ENCODE measurements at places on chromosomes 7 and 10. TPM values are rescaled to one million over a fixed set of nuclear protein-coding genes. Genes with fewer than 3 reads are reported as not detected.
A peak's percentile ranks its signal among the peaks of the same experiment; 100 is the strongest.

The IDI2 gene
- total RNA-seq = not detected

The DNAJC1 gene
- total RNA-seq = 16.7 TPM

The IFIT1B gene
- not detected for total RNA-seq

The CCDC71L gene
- 16.4 TPM for total RNA-seq

The GSAP gene
- 20.5 TPM for total RNA-seq

The RBM33 gene
- total RNA-seq = 161 TPM

DNA sequence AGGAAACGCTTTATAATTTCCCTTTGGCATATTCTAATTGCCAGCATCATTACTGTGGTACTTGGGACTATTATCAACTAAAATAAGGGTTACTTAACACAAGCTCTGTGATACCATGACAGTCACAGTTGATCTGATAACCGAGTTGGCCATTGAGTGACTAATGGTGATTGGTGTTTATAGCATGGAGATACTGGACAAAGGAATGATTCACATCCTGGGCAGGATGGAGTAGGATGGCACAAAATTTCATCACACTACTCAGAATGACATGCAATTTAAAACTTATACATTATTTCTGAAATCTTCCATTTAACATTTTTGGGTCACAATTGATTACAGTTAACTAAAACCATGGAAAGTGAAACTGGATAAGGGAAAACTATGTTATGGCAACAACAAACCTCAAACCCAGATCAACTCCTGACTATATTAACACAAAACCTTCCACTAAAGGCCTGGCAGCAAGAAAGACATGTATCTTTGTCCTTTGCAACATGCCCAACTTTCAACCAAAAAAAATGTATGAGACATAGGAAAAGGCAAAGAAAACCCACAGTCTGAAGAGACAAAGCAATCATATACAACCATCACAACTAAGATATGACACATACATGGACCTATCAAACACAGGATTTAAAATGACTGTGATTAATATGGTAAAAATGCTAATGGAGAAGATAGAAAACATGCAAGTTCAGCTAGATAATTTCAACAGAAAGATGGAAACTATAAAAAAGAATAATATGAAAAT, 208.5 kb upstream of the NRP1 start:
- no peaks in the 10 kb centered on the region for H3K4me1 ChIP-seq
- no peak overlapping the region for H3K4me3 ChIP-seq
- no peaks in the 10 kb centered on the region for H3K27me3 ChIP-seq
- no peaks in the 10 kb centered on the region for H3K36me3 ChIP-seq
- H3K27ac ChIP-seq = no peak overlapping the region

DNA sequence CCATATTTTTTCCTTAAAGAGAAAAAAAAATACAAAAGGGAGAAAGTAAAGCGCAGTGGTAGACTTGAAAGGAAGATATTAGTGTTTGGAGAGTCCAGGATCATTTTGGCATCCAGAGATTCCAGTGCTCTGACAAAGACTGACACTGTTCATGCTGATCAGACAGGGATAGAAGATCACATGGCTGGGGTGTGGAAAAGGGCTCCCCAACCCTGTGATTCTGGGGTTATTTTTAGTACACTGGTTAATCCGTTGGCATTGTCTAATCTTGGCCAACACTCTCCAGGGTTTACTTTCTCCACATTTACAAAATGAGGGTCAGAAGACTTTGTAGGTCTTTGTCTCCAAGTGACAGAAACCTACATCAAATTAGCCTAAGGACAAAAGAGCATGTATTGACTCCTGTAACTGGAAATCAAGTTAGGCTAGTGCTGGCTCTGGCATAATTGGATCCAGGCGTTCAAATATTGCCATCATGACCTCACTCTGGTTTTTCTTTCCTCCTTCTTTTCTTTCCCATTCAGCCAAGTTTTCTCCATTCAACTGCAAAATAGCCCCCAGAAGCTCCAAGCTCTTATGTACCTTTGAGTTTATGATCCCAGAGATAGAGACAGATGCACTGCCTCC, 181.6 kb downstream of the PHTF2 start:
- no peak overlapping the region for H3K27ac ChIP-seq
- no peaks in the 10 kb centered on the region for H3K36me3 ChIP-seq
- no peaks in the 10 kb centered on the region for H3K27me3 ChIP-seq
- H3K4me1 ChIP-seq = peaks cover 4% of the 10 kb centered on the region
- H3K4me3 ChIP-seq = no peak overlapping the region

DNA sequence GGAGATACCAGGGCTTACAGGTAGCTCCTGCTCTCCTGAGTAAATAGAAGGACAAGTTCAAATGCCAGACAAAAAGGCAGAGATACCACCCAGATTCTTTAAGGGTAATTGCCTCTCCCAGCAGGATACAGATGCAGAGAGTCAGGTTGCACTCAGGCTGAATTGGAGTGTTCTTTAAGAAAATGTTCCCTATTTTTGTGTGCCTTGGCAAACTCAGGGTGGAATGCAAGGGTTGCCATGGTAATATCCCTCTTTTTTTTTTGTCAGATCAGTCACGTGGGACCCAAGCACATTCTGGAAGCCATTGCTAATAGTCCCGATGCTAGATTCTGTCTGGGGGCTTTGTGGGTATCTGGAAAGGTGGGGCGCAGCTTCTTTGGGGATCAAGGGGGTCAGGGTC, 628.0 kb downstream of the CALN1 start:
- H3K27me3 ChIP-seq = no peaks in the 10 kb centered on the region
- no peak for DNase-seq
- H3K36me3 ChIP-seq = no peaks in the 10 kb centered on the region
- H3K4me1 ChIP-seq = no peaks in the 10 kb centered on the region
- H3K4me3 ChIP-seq = no peak overlapping the region
- H3K27ac ChIP-seq = no peak overlapping the region

DNA sequence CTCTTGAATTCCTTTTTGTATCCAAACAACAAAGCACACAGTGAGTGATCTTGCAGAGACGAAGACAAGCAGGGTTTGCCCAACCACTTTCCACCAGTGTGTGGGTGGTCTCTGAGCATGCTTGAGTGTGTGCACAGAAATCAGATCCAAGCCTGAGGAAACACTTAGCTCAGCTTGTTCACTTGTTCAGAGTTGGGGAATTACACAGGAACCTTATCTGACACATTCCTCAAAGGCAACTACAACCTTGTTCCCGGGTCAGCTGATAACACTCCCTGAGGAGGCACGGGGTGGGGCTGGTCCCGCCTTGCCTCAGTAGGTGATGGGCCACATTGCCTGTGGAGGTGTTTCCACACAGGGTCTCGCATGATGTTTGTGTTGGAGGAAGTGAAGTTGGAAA, 216.9 kb downstream of the DYNC1I1 start:
- H3K4me1 ChIP-seq = no peaks in the 10 kb centered on the region
- no peaks in the 10 kb centered on the region for H3K36me3 ChIP-seq
- H3K27ac ChIP-seq = no peak overlapping the region
- no peak overlapping the region for H3K4me3 ChIP-seq
- no peak for DNase-seq

DNA sequence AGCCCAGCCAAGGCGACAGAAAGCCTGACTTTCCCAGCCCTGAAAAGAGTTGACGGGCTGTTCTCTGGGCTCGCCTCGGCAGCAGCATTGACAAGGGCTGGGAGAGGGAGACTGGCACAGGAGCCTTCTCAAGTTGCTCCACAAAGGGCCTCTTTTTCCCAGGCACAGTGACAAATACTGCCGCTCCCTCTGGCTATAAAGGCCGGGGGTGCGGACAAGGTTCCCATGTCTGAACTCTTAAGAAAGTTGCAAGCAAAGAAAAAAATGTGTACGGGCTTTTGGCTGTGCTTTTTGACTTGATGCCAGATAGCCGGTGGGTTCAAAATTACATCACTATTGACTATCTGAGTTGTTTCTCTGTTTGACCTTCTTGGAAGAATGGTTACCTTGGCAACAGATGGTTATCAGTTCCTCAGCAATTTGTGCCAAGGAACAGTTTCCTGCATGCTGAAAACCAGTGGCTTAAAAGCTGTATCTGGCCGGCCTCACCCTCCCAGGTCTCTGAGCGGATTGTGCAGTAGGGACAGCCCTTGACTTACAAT, 115.9 kb upstream of the EEPD1 start:
- no peak overlapping the region for H3K27ac ChIP-seq
- no peaks in the 10 kb centered on the region for H3K27me3 ChIP-seq
- DNase-seq = peak; percentile 8
- H3K36me3 ChIP-seq = no peaks in the 10 kb centered on the region
- H3K4me1 ChIP-seq = peaks cover 5% of the 10 kb centered on the region
- no peak overlapping the region for H3K4me3 ChIP-seq

DNA sequence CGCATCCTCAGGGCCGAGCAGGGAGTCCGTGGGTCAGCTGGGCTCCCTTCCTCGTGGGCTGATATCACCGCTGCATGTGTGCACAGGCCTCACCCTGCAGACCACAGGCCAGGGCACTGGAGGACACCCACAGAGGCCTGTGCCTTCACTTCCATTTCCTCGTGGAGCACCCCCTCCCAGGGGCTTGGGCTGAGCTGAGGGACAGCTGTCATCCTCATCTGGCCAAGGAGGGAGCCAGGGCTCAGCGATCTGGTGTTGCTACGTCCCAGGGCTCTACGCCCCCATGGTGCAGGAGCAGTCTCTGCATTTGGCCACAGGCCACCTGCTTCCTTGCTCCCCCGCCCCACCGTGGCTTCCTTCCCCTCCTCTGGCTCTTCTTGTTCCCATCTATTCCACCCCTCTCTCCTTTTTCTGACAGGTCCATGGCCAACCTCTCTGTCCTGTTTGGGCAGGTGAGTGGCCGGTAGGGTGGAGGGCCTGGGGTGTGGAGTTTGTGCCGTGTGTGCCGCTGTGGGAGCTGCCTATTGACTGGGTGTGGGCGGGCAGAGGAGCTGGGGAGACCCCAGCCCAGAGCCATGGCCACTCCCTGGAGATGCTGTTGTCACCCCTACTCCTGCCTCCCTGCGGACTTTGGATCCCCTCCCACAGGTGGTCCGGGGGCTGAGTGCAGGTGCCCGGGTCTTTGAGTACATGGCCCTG, 8.3 kb upstream of the ASIC3 start:
- DNase-seq = no peak
- H3K4me3 ChIP-seq = no peak overlapping the region
- no peak overlapping the region for H3K27ac ChIP-seq

DNA sequence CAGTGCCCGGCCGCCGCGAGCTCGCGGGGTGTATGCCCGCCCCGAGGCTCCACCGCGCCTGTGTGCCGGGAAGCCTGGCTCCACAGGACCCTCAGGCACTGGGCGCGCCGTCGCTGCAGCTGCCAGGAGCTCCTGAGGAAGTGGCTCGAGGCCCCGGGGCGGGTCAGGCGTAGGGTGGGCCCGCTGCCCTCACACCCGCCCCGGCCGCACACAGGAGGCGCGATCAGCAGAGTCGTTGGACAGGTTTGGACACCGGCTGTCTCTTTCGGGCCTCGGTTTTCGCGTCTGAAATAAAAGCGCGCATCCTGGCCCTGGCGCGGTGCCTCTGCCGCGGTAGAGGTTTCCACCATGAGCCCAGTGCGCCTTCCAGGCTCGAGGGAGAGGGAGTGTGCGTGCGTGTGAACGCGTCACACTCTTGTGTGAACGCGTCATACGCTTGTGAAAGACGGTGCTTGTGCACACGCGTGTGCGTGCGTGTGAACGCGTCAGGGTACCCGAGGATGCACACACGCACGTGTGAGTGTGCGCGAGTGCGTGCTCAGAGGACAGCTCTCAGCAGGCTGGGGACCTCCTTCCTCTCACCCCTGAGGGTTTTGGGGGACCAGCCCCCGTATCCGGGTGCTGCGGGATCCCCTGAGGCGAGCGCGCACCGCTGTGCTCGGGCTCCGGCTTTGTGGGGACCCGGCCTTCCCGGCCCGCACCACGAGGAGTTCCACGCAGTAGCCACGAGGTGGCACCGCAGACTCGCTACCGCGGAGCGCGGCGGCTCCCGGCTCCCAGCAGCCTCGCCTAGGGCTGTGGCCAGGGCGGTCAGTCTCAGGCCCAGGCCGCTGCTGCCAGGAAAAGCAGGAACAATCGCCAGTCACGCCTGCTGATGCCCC, 83.8 kb downstream of the BMS1 start:
- H3K4me1 ChIP-seq = no peaks in the 10 kb centered on the region
- no peaks in the 10 kb centered on the region for H3K36me3 ChIP-seq
- H3K4me3 ChIP-seq = no peak overlapping the region

DNA sequence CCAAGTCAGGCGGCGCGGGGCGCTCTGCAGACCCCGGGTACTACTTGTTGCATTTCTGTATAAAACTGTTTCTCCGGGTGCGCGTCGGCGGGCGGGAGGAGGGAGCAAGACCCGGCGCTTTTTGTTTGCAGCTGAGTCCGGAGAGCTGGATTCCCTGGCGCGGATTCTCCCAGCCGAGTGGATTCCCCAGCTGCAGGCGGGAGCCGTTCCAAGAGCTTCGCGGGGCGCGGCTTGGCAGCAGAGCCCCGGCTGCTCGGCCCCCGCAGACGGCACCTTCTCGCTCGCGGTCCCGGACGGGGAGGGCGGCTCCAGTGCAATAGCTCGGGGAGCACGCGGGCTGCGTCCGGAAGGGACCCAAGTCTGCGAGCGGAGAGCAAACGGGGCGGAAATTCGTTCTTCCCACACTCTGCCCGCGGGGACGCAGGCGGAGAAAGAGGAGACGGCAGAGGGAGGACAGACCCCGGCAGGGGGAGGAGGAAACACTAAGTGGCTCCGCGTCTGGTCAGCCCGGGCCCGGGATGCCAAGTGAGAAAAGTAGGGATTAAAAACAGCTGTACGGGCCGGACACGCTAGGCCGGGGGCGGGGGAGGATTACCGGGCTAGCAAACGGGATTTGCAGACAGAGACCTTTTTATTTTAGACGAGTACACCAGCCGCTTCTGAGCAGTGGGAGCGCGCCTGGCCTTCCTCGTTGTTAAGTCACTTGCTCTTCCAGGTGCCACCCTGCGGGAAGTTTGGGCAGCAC, at the start of gene TRIL:
TSS of gene TRIL (minus strand) at position 96 of the 745 bp plus-strand sequence. CDS start 284 bp downstream, outside the sequence.
- H3K4me1 ChIP-seq = peaks cover 4% of the 10 kb centered on the region
- peaks cover 12% of the 10 kb centered on the region for H3K27me3 ChIP-seq
- no peak within 1 kb of the TSS for H3K27ac ChIP-seq
- H3K36me3 ChIP-seq = no peaks in the 10 kb centered on the region
- DNase-seq = no peak
- H3K4me3 ChIP-seq = no peak within 1 kb of the TSS

DNA sequence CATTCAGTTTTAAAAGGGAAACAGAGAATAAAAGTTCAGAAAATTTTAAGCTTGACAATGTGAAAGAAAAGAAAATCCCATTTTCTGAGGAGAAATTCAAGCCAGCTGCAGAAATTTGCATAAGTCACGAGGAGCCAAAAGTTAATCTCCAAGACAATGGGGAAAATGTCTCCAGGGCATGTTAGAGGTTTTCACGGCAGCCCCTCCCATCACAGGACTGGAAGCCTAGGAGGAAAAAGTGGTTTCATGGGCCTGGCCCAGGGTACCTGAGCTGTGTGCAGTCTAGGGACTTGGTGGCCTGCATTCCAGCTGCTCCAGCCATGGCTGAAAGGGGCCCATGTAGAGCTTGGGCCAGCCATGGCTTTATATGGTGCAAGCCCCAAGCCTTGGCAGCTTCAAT, 59.6 kb upstream of the NXPH1 start:
- no peaks in the 10 kb centered on the region for H3K4me1 ChIP-seq
- no peaks in the 10 kb centered on the region for H3K27me3 ChIP-seq
- H3K4me3 ChIP-seq = no peak overlapping the region

GRCh38 chr7:3482147-3482921, 181.3 kb downstream of the SDK1 start:
- H3K27me3 ChIP-seq = no peaks in the 10 kb centered on the region
- H3K4me1 ChIP-seq = no peaks in the 10 kb centered on the region
- H3K27ac ChIP-seq = no peak overlapping the region
- H3K4me3 ChIP-seq = no peak overlapping the region
- no peak for DNase-seq
- no peaks in the 10 kb centered on the region for H3K36me3 ChIP-seq

Data from CD4-positive, alpha-beta memory T cell (primary cell).